Caco-2 (cell line): ENCODE measurements at places on chromosomes 5 and 9.

- no peak for DNase-seq
Measured at GRCh38 chr9:78038620-78039300, 7.1 kb upstream of the GNAQ start.

- no peak for DNase-seq
Measured at GRCh38 chr5:160007514-160007913, 1.4 kb upstream of the TTC1 start.

DNA sequence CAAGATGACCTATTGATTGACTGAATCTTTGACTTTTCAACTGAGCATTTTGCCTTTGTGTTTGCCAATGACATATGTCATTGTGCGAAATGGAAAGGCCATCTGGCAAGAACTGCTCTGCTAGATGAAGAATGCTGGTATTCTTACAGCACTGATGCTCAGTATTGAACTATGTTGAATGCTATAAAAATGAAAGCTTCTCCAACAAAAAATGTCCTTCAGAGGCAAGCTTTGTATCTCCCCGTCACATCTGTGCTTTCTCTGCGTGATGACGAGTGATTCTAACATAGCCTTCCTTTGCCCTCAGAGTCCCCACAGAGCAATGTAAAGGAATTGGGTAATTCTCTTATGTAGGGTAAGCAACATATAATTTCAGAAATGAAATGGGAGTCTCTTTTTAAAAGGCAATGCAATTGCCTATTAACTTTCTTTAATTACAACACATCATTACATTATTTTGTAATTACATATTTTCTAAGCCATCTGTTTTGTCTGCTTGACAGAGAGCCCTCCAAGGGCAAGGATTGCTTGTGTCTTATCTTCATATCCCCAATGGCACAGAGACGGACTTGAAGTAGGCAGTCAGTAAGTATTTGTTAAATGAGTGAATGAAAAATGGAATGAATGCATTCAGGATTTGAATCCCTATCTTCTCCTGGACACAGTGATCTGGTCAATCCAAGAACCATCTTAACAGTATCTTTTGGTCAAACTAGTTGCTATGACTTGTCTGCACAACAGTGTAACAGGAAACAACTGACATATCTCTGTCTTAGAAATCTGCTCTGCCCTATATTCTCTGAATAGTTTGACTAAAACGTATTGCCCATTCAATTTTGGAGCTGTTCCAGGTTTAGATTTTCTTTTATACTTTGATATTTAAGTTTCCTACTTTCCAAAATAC lies 46.1 kb downstream of the ENC1 start:
- DNase-seq: no peak

GRCh38 chr9:18275313-18275990 lies 198.5 kb upstream of the ADAMTSL1 start:
- DNase-seq: no peak

GRCh38 chr9:33446240-33446945 lies 1.0 kb downstream of the AQP3 start:
- DNase-seq: no peak

- DNase-seq: no peak
Measured at GRCh38 chr9:2722715-2723114, 5.4 kb downstream of the KCNV2 start.

- no peak for DNase-seq
Measured at GRCh38 chr5:154311362-154311761, 120.8 kb downstream of the GALNT10 start.

DNA sequence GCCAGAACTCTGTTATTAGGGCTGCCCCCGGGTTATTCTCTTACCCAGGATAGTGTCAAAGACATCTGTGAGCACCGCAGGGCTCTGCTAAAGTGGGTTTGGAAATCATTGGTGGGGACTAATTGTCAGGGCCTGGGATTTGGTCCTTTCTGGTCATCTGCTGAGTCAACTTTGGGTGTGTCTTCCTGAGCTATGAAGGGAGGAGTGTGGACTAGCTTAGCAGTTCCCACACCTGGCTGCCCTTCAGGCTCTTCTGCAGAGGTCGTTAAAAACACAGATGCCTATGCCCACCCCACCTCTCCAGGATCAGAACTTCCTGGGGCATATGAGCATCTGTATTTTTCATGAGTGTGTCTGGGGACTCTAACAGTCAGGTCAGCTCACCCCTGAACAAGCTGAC lies 352.2 kb downstream of the SLIT3 start:
- DNase-seq: no peak

DNA sequence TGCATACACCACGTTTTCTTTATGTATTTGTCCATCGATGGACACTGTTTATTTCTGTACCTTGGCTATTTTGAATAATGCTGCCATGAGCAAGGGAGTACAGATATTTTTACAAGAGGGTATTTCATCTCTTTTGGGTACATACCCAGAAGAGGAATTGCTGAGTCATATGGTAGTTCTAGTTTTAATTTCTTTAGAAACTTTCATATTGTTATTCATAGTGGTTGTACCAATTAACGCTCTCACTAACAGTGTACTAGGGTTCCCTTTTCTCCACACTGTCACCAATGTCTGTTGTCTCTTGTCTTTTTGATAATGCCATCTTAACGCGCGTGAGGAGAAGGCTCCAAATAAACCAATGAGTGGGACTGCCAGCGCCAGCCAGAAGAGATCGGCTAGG lies 257.6 kb upstream of the EDIL3 start:
- no peak for DNase-seq

DNA sequence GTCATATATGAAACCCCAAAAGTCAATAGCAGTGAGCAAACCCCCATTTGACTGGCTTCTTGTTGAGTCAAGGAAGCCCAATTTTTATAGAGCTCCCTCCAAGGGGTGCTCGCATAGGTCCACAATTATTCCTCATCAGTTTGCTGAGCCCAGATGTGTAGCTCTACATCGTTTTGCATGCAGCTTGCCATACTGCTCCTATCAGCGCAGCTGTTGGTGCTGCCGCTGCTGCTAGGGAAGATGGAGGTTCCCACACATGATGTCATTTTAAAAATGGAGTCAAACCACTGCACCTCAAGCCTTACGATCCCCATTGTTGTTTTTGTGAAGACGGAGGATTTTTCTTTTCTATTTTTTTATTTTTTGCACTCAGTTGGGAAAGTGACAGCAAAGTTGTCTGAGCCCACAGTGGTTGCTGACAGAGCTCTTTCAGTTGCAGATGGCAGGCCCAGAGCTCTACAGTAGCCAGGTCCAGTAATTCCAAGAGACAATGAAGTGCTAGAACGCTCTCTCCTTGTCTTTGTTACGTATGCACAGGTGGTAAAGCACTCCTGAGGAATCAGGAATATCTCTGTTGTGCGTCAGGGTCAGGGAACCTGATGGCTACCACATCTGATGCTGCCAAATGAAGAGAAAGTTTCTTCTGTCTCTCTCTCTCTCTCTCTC lies 23.2 kb upstream of the C5orf63 start:
- DNase-seq: no peak

DNA sequence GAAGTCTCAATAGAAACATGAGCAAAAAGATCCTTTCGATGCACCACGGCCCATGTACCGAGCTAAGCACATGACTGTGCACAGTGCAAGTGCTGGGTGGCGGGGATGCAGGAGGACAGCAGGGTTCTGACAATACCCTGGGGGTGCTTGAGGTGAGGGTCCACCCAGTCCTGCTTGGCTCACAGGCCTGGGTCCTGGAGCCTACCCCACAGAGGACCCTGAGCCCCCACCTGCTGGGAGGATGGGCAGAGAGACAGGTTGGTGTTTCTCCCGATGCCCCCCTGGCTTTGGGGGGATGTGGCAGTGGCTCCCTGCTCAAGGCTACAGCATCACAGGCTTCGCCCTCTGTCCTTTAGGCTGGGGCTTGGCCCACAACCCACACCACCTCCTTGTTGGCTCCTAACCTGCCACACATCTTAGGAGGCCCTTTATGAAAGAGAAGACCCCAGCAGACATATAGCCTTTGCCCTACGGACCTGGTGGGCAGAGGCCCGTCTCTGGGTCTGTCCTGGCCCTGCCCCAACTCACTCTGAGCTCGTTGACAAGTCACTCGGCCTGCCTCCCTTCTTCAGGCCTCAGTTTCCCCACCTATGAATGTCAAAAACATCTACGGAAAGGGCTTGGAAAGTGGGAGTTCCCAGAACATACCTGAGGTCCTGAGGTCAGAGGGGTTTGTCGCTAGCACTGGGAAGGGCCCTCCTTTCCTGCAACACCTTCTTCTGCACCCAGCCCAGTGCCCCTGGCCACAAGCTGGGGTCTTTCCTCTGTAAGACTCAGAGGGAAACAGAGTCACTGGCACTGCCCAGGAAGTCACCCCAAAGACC lies 50.3 kb downstream of the BARX1 start:
- DNase-seq: no peak

DNA sequence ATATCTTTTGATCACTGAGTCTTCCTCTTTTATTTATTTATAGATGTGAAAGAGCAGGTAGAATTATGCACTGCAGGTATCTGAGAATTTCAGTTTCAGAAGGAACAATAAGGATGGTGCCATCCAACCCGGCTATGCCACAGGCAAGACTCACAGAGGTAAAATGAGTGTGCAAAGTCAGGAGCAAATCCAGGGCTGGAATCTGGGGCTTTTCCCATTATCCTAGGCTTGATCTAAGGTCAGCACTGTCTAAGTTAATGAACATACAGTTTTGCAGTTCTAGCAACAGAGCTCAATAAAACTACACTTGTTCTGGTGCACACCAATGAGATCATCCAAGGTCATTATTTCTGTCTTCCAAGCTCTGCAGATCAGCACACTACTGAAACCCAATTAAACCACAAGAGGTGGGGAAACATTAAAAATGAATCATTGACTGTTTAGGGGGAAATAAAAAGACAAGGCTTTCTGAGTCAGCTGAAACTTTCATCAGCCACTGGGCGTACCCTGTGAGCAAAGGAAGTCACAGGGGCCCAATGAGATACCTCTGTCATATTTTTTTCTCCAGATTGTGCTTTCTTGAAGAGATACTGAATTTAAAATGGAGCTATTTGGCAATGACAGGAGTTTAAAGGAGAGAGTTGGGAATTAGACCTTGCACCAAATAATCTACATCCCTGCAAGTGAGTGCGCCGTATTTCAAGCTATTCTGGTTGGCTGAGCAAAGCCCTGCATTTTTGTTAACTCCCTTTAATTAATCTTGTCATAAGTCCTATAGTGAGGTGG lies 662.2 kb upstream of the ZNF608 start:
- no peak for DNase-seq

DNA sequence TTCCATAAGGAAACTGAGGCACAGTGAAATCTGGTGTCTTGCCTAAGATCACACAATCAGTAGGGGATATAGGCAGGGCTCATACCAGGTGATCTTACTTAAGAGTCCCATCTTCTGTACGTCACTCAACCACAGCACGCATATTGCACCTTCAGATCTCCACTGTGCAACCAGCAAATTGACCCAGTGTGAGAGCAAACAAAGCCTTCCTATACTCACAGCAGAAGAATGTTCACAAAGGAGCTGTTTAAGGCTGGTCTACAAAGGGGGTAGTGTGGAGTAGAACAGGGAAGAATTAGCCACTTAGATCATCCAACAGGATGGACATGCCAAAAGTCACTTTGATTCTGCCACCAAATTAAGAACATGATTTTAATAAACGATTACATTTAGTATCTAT lies 305.9 kb downstream of the SLIT3 start:
- no peak for DNase-seq

DNA sequence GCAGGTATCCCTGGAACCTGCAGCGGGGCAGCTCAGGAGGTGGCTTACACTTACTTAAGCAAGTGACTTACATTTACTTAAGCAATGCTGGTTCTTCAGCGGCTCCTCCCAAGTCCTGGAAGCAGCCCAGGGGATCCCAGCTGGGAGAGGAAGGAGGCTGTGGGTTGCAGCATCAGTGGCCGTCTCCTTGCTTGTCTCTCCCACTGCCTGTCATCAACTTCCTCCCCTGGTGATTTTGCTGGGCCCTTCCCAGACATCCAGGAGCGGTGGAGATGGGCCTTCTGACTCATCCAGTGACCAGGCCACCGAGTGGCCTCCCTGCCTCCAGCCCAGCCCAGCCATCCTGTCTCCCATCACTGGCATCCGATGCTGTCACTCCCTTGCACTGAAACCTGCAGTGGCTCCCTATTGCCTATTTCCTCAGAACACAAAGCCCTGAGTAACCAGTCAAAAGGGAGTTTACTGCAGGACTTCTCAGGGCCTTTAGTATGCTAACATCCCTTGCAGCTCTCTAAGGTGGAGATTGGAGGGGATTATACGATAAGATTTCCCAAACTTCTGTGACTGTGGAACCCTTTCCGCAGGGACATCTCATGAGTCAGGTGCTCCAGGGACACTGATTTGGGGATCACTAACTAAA lies 155.9 kb upstream of the PHYKPL start:
- DNase-seq: no peak

DNA sequence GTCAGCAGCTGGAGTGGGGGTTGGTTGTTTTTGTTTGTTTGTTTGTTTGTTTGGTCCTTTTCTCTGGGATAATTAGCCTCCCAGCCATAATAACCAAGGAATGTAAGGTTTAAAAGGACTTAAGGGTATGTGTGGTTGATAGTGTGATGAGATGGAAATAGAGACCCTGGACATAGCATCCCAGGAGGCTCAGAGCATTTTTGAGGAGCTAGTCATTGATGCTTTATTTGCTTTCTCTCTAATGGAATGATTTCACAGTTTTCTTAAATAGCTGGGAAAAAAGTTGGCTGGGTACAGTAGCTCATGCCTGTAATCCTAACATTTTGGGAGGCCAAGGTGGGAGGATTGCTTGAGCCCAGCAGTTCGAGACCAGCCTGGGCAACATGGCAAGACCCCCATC lies 45.1 kb downstream of the TTC1 start:
- DNase-seq: no peak

- no peak for DNase-seq
Measured at GRCh38 chr9:109856785-109857184, 76.8 kb downstream of the PALM2AKAP2 start.

GRCh38 chr9:130952065-130952762 lies 13.2 kb upstream of the FIBCD1 start:
- DNase-seq: no peak

DNA sequence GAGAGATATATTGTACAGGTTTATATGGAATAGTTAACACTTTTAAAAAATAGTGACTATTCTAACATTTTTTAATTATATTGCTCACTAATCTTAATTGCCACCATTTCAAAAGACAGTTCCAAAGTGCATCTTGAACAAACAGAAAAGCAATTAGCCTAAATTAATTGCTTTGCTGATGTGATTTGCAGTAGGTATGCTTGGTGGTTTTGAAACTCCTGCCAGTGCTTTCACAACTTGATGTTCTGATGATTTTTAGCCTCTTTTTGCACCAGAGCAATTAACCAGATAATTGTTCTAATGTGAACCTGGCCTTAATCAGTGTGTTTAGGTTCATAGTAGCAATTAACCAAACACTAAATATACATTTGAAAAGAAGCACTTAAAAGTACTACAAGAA lies 207.6 kb downstream of the FBXL17 start:
- DNase-seq: no peak

- no peak for DNase-seq
Measured at GRCh38 chr5:54793468-54794134, 191.8 kb downstream of the ESM1 start.

- no peak for DNase-seq
Measured at GRCh38 chr9:74672237-74672636, 175.1 kb downstream of the RORB start.
